ENCODE measurements at places on chromosomes 12 and 14.

GRCh38 chr14:98536256-98536655 is 735.7 kb downstream of the BCL11B start:
- no peak for DNase-seq

- no peak for DNase-seq
Observed at GRCh38 chr14:104689109-104689880, at the start of gene INF2. TSS of gene INF2 (plus strand) at chr14:104689618. CDS start at chr14:104701366, 11,748 bp downstream.

GRCh38 chr14:60963761-60964160 is 17.1 kb downstream of the TRMT5 start:
- no peak for DNase-seq

DNA sequence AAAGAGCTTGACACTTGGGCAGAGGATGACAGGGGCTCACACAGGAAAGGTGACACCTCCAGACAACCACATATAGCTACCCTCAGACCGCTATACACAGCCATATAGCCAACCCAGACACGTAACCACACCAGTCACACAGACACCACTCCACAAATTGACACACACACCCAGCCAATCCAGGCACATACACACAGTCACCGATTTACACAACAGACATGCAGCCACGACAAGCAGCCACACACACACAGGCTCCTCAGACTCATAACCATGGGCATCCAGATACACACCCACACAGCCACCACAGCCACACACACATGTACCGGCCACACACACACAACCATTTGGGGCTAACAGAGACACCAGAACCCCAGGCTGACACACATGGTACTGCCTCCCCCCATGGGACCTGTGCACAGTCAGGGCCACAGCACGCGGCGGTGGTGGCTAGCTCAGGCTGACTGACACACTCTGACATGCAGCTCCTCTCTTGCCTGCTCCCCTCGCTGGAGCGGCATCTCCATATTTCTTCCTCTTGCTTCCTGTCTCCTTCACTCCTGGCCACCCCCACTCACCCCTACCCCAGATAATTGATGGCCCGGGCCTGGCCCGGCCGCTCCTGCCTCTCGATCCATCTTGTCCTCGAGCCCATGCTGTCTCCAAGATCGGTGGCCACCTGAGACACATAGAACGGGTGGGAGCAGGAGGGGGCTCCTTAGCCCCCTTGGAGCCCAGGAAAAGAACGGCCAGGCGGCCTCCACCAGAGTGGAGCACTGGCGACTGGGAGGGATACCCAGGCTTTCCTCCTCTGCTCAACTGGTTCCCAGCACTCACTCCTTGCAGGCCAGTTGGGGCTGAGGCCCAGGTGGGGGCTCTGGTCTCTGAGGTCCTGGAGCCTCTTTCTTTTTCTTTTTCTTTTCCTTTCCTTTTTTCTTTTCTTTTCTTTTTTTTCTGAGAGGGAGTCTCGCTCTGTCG is 6.0 kb upstream of the SHMT2 start:
- no peak for DNase-seq

GRCh38 chr12:103969391-103969790 is 3.7 kb downstream of the TDG start:
- DNase-seq = no peak

GRCh38 chr12:32159925-32160324 is 53.3 kb downstream of the BICD1 start:
- DNase-seq = no peak
